ENCODE measurements at places on chromosomes 1 and 21.

DNA sequence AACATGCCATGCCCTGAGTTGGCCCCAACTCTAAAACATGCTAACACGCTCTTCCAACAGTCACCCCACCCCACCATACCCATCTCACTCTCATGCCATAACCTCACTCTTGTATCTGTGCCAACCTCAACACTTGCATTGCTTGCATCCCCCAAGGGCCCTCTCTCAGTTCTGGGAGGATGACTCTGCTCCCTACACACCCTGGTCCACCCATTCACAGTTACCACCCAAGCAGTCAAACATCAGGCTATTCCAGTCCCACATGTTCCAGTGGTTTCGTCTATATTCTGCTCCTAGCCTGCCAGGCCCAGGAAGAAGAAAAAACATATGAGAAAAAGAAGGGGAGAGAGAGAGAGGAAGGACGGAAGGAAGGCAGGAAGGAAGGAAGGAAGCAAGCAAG lies 31.0 kb downstream of the GBP6 start:
- no peak for DNase-seq

DNA sequence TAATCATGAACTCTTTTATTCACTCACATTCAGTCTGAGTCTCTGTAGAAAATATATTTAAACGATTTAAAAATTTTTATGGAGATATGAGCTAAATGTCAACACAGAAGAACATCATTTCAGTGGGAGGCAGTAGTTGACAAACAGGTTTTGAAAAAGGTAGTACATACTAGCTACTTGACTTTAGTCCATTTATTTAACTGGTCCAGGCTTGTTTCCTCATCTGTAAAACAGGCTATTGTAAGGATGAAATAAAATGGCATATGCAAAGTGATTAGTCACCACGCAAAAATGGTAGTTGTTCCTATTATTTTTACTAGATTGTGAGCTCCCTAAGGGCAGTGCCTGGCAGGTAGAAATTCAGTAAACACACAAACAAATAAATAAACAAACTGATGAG lies 75.2 kb downstream of the NTPCR start:
- DNase-seq: no peak

- no peak for DNase-seq
Measured at GRCh38 chr1:158933621-158934020, 2.3 kb downstream of the PYHIN1 start.

DNA sequence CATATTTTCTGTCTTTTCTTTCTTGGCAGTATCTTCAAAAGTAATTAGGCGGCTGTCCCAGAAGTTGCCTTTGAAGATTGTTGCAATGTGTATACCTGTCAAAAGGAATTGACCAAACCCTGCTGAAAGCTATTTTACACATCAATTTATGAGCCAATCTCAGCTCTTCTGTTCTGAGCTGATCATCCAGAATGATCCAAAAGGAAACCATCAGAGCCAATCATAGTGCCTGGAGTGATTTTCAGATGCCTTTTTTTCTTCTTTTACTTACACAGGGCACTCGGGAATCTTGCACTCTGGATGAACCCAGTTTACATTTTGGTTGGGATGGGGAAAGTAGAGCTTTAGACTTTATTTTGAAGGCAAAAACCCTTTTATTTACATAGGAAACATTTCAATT lies 21.8 kb upstream of the APOBEC4 start:
- DNase-seq: no peak

DNA sequence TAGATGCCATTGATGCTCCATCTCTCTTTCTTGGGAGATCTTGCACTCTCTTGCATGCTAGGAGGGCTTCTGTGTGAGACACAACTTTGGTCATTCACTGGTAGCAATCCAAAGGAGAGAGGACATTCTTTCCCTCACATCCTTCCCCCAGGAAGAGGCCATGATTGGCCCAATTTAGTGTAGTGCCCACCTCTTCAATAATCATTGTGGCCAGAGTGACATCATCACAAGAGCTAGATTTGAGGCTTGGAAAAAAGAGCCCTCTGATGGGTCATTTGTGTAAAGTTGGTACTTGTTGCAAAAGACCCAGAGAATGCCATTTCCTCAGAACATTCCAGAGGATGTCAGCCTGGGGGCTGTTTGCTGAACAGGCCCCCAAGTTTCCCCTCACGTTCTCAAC lies 30.2 kb downstream of the S100A6 start:
- DNase-seq: no peak

DNA sequence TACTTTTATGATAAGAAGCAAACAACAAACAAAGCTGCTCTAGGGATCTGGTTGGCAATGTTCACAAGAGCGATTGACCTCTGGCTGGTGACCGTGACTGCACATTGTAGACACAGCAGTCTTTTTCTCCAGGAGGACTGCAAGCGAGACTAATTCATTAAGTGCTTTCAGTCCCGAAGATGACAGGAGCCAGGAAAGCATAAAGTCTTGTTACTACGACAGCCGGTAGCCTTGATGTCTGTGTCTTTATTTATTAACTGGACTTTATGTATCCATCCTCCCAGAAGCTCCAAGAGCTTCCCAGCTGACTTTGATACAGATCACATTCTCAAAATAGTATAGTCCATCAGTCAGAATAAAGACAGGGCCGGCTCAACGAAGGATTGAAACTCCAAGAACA lies 18.2 kb downstream of the FAM163A start:
- no peak for DNase-seq

GRCh38 chr1:223403184-223403815 lies 10.1 kb downstream of the CCDC185 start:
- no peak for DNase-seq

DNA sequence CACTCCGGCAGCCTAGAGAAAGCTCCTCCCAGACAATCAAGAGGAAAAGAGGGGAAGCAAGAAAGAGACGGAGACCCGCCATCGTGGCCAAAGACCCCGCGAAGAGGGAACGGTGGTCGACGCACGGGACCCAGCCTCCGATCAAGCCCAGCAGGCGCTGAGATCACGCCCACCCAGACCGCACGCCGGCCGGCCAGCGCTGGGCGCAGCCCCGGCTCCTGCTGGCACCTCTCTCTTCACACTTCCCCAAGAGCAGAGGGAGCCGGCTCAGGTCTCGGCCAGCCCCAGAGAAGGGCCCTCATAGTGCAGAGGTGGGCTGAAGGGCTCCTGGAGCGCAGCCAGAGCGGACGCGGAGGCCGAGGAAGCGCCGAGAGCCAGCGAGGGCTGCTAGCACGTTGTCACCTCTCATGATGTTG lies 918.4 kb upstream of the ADAMTS5 start:
- no peak for DNase-seq

DNA sequence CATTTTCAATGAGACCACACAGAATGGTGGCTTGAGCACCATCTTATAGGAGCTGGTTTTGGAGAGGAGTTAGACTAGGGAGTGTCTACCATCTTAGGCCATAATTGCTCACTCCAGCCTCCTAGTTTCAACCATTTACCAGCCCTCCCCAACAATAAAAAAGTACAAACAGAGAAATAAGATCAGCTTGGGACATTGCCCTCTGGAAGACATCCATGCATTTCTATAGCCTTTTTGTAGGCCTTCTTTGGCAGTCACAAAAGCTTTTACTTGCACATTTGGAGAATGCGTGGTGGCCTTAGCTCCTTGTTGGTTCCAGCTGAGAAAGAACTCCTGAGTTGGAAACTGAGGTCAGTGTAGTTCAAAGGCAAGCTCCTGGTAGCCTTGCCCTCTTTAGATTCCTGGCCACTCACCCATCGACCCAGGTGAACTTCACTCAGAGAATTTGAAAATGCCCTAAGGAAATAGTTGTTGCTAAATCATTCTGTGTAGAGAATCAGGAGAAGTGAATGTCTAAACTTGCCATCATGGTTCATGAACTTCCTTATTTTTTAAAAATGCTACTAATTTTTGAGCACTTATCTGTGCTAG lies 301.7 kb upstream of the PROX1 start:
- DNase-seq: no peak

DNA sequence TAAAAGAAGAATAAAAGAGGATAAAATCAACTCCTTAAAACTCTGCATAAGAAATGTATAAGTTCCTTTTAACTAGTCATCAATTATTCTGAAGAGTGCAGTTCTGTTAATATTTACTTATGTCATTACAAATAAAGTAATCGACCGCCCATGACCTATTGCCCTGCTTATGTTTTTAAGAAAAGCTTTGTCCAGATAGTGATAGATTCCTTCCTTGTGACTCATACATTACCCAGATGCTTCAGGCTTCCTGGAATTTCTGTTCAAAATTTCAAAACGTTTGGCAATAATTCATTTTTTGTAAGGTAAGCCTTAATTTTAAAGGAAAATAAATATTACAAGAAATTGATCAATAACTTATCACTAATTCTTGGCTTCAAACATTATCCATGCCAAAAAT lies 918.2 kb upstream of the ADGRL2 start:
- DNase-seq: no peak

- DNase-seq: no peak
Measured at GRCh38 chr1:171833091-171833825, 8.0 kb upstream of the DNM3 start.

GRCh38 chr1:83827741-83828140 lies 171.2 kb downstream of the TTLL7 start:
- no peak for DNase-seq

GRCh38 chr1:156582388-156583017 lies 3.0 kb downstream of the TTC24 start:
- no peak for DNase-seq

- DNase-seq: no peak
Measured at GRCh38 chr1:223474804-223475203, 81.6 kb downstream of the CCDC185 start.

DNA sequence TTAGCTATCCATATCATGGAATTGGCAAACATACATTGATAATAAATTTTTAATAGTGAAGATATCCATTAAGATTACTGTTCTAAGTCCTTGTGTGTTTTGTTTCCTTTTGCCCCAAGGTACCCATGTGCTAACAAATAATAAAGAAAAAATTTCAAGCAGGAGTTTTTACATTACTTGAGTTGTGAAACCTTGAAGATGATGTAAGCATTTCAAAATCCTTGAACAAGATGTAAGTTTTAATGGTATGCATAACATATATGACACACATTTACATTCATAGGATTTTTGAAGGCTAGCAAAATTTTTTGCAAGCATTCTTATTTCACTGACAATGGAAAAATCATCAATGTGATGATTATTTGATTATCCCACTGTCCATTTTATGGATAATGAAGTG lies 10.9 kb upstream of the ELAVL4 start:
- DNase-seq: no peak

GRCh38 chr1:39802496-39803260 lies 14.0 kb upstream of the BMP8B start:
- no peak for DNase-seq

DNA sequence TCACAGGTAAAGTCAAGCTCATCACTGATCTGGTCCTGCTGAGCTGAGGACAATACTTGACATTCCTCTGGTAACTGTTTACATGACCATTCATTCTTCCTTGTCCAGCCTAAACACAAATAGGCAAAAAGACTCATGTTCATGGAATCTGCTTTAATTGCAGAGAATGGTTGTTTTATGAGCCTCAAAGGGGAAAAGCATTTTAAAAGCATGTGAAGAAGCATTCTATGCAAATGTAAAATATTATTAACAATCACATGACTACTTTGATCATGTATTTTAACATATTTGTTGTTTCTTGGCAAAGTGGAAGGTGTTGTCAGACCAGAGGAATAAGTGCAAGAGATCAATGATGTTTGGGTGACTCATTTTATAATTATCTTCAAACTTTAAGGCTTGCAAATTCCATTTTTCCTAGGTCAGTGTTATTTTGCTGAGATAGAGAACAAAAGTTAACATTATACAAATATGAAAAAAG lies 133.7 kb downstream of the RUNX1 start:
- DNase-seq: no peak

GRCh38 chr1:93440272-93440671 lies 7.6 kb upstream of the FNBP1L start:
- DNase-seq: no peak

- peak; percentile 100 for DNase-seq
Measured at GRCh38 chr1:55718758-55719671, 503.9 kb upstream of the USP24 start.

- no peak for DNase-seq
Measured at GRCh38 chr21:33975548-33976081, 60.0 kb upstream of the ATP5PO start.

DNA sequence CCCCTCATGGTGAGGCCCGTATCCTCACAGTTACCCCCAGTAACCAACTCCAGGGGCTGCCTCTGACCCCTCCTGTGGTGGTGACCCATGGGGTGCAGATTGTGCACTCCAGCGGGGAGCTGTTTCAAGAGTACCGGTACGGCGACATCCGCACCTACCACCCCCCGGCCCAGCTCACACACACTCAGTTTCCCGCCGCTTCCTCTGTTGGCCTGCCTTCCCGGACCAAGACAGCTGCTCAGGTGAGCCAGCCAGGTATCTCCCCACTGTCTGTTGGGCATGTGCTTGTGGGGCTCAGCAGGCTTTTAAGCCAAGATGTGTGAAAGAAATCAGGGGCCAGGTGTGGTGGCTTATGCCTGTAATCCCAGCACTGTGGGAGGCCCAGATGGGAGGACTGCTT lies 39.9 kb downstream of the ZBTB17 start:
- DNase-seq: no peak

DNA sequence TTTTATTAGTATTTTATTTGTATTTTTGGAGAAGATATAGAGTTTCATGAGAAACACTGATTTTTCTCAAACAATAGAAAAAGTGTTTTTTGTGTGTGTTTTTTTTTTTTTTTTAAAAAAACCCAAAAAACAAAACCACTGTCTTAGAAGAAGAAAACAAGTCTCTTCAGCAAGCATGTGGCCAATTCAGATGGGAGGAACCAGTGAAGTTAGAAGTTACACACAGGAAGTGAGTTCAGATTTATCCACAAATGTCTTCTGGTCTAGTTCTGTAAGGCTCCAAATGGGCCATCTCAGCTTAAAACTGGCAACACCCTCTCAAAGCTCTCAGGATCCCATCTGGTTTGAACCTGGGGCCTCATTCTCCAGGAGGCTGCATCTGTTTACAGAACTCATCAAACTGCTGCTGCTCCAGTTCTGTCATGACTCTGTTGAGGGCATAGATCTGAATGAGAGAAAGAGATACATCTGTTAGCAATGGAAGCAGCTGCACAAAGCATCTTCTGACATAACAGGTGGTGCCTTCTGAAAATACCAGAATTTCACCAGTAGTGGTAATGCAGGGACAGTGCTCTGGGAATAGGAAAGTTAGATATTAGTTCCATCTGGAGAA lies 9.8 kb upstream of the ERMAP start:
- DNase-seq: no peak

DNA sequence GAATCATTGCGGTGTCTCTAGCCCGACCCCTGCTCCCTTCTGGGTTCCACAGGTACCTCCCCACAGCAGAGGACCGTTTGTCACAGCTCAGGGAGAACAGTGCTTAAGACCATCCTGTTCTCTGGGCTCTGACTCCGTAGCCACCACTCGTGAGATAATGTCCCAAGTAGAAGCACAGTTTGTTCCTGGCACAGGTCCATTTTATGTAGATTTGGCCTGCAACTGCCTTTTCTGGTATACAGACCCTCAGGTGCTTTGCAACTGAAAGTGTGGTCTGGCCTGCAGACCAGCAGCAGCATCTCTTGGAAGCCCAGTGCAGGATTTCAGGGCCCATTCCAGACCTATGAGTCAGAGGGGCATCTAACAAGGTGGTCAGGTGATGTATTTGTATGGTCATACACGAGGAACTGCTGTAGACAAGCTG lies 28.4 kb upstream of the TMEM125 start:
- DNase-seq: no peak

Measured in AG09309 (cell line).